Activated CD4-positive, alpha-beta T cell treated with anti-CD3 and anti-CD28 coated beads for 4 hours (primary cell): ENCODE measurements at places on chromosomes 3 and 15.

- DNase-seq: no peak
Observed at GRCh38 chr3:7074217-7074616, 213.3 kb downstream of the GRM7 start.

GRCh38 chr3:16595778-16596177 is 9.4 kb downstream of the DAZL start:
- no peak for DNase-seq

DNA sequence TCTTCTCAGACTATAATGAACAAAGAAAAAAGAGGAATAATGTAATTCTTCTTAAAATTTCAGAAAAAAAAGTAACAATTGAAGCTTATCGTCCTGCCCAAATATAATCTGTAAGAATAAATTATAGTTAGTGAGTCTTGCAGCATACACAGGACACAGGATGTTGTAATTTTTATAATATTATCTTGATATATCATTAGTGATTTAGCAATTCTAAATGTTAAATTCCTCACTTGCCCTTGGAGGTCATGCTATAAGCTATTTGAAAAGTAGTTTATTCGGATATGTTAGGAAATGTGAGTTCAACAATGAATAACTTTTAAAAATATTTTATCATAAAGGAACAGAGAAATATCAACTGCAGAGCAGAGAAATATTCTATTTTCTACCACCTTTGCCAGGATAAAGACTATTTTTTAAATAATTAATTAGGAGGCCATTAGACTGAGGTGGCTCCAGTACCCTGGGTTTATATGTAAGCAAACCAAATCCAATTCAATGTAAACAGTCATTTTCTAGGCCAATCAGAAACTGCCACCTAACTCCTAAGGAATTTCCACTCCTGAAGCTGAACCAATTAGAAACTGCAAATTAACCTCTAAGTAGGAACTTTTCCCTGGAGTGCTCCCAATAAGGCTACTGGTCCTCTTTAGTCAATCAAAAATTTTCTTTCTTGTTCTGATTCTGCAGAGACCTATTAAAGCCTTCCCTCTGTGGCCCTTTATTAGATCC is 1109.3 kb downstream of the ROBO2 start:
- DNase-seq: no peak

GRCh38 chr3:58326267-58326900 is 6.3 kb upstream of the PXK start:
- no peak for DNase-seq

GRCh38 chr15:100765467-100766241 is 114.0 kb upstream of the ALDH1A3 start:
- DNase-seq: no peak

DNA sequence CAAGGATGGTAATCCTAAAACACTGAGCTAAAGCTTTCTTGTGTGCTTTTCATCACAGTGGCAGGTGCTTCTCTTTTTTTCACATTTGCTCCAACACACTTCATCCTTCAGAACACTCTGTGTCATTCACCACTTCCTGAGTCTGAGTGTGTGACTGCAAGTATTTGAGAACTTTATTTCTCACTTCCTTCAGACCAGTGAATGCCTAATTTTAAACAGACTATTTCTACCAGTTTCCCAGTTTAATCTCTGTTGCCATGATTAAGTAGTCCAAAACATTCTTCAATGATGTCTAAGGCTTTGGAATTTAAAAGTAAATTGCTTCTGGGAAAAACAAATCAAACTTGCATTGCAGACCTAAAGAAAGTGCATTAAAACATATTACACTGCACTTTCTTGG is 541.2 kb downstream of the RBMS3 start:
- DNase-seq: no peak

DNA sequence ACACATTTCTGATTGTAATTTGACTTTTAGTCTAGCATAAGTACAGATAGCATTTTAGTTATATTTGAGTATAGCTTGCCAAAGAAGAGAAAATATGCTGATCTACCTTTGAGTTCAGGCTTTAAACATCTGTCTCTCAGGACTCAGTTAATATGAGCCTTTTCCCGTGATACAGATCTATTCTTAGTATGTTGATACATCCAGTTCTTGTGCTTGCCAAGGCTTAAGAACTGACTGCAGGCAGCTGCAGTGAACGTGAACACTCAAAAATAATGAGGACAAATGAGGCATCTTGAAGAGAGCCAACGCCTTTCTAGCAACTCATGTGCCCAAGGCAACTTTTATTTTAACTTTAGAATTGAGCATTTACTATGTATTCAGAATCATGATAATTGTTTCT is 325.5 kb downstream of the SI start:
- DNase-seq: no peak

DNA sequence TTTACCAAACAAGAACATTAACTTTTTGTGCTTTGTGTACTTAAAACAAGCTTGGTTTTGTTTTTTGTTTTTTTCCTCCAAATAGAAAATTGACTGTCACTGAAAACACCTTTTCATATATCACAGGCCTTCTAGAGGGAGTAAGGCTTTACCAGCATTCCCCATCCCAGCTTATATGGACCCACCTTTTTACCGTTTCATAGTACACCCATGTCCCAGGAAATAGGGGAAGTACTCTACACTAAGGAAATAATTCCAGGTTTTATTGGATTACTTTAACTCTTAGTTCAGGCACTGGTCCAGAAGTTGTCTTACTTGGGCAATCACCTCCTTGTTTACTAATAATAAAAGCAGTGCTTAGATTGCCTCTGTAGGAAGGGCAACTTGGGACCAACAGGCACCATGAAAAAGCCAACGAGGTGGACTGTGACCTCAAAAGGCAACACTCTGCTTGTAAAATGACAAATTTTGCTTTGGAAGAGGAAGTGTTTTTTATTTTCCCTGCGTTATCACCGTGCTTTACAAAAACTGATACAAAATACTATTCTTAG is 26.2 kb downstream of the HMG20A start:
- DNase-seq: no peak

DNA sequence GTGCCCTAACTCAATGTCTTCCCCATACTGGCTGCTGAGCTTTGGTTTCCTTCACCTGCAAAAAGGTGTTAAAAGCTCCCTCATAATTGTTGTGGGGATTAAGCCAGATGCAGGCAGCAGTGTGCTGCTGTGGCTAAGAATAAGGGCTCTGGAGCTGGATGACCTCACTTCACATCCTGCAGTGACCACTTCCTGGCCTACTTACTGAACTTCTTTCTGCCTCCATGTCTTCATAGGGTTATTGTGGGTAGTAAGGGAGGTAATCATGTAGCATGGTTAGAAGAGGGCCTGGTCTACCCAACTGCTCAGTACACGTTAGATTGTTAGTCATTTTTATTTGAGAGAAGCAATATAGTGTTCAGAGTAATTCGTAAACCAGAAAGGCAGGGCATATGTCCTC is 18.4 kb downstream of the GYG1 start:
- no peak for DNase-seq
